ENCODE measurements at places on chromosomes 6 and 20.

GRCh38 chr20:41939659-41940058, 321.5 kb upstream of the CHD6 start:
- no peaks in the 10 kb centered on the region for H3K4me1 ChIP-seq
- H3K4me3 ChIP-seq, result no peak overlapping the region
- no peaks in the 10 kb centered on the region for H3K27me3 ChIP-seq
- DNase-seq, result no peak

- H3K27ac ChIP-seq, result no peak overlapping the region
- H3K36me3 ChIP-seq, result no peaks in the 10 kb centered on the region
- no peak overlapping the region for H3K4me3 ChIP-seq
- no peak for DNase-seq
- no peaks in the 10 kb centered on the region for H3K27me3 ChIP-seq
Observed at GRCh38 chr6:104700371-104701185, 159.1 kb downstream of the HACE1 start.

- peaks cover 20% of the 10 kb centered on the region for H3K4me1 ChIP-seq
- H3K27ac ChIP-seq, result peak overlapping the region; percentile 5
- H3K27me3 ChIP-seq, result no peaks in the 10 kb centered on the region
Observed at GRCh38 chr6:87093199-87093598, 1.7 kb downstream of the CGA start.

DNA sequence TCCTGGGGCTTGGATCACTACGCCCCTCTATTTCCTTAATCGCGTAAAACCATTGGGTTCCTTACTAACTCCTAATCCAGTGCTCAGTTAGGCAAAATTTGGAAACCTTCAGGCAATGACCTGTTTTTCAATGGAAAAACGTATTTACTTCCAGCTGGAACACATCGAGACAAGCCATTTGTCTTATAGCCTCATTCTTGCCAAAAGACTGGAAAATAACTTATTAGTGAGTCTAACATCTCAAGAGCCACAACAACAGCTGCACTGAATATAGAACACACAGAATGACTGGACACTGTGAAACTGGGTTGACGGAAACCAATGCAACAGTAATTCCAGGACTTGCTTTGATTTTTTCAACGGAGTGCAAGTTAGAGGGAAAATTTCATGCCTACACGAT, 125.2 kb upstream of the MAP3K7 start:
- H3K4me3 ChIP-seq, result no peak overlapping the region
- no peaks in the 10 kb centered on the region for H3K4me1 ChIP-seq
- no peaks in the 10 kb centered on the region for H3K27me3 ChIP-seq
- no peak overlapping the region for H3K27ac ChIP-seq
- no peaks in the 10 kb centered on the region for H3K36me3 ChIP-seq

GRCh38 chr6:127305741-127306140, 37.7 kb downstream of the ECHDC1 start:
- H3K27me3 ChIP-seq, result no peaks in the 10 kb centered on the region
- DNase-seq, result no peak
- 0 out of 2 replicates have a peak, but pooled peaks cover 17% of the 10 kb centered on the region for H3K36me3 ChIP-seq
- no peak overlapping the region for H3K4me3 ChIP-seq

DNA sequence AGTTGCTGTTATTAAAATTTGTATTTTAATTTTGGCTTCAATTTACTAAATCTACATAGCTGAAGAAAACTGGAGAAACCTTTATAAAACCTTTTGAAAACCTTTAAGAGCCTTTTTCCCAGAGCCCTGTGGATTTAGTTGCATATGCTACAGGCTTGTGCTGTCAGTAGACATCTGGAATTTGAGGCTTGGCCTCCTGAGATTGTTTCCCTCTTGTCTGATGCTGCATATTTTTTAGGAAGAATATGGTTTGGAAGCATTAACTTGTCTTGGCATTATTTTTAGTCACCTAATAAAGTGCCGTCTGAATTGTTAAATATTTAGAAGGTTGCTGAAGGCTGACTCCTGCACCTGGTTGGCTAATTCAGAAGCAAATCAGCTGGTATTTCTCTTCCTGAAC, 369.4 kb downstream of the UTRN start:
- no peak overlapping the region for H3K27ac ChIP-seq
- no peak overlapping the region for H3K4me3 ChIP-seq
- no peak for DNase-seq

DNA sequence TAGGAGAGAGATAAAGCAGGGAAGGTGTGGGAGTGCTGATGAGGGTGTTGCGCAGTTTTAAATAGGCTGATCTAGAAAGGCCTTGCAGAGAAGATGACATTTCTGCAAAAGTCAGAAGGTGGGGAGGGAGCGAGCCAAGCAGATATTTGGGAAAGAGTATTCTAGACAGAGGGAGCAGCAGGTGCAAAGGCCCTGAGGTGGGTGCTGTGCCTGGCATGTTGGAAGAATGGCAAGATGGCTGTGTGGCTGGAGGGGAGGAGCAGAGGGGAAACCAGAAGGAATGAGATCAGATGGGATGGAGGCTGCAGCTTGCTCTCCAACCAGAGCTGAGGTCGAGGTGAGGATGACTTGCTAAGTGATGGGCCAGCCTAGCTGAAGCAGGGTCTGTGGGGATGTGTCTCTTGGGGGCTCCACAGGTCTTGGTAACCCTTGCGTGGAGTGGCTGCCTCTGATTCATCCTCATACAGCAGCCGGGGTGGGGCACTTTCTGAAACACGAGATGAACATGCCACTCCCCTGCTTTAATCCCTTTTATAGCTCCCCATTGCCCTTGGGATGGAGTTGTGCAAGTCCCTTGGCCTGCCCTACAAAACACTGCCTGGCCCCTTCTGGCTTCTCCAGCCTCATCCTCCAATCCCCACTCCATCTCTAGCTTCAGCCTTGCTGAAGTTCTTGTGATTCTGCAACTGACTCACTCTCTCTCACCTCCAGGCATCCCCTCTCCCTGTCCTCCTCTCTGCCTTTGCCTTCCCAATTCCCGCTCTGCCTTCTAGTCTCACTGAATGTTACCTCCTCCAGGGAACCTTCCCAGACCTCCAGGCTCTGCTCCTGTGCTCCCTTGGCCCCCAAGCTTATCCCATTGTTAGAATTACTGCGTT, 94.1 kb downstream of the CDH22 start:
- H3K4me1 ChIP-seq, result no peaks in the 10 kb centered on the region
- no peak overlapping the region for H3K27ac ChIP-seq
- DNase-seq, result no peak
- H3K36me3 ChIP-seq, result no peaks in the 10 kb centered on the region
- peaks cover 14% of the 10 kb centered on the region for H3K27me3 ChIP-seq
- no peak overlapping the region for H3K4me3 ChIP-seq

GRCh38 chr6:87742106-87742505, 40.1 kb upstream of the AKIRIN2 start:
- no peak for DNase-seq
- no peaks in the 10 kb centered on the region for H3K27me3 ChIP-seq
- H3K4me1 ChIP-seq, result no peaks in the 10 kb centered on the region

DNA sequence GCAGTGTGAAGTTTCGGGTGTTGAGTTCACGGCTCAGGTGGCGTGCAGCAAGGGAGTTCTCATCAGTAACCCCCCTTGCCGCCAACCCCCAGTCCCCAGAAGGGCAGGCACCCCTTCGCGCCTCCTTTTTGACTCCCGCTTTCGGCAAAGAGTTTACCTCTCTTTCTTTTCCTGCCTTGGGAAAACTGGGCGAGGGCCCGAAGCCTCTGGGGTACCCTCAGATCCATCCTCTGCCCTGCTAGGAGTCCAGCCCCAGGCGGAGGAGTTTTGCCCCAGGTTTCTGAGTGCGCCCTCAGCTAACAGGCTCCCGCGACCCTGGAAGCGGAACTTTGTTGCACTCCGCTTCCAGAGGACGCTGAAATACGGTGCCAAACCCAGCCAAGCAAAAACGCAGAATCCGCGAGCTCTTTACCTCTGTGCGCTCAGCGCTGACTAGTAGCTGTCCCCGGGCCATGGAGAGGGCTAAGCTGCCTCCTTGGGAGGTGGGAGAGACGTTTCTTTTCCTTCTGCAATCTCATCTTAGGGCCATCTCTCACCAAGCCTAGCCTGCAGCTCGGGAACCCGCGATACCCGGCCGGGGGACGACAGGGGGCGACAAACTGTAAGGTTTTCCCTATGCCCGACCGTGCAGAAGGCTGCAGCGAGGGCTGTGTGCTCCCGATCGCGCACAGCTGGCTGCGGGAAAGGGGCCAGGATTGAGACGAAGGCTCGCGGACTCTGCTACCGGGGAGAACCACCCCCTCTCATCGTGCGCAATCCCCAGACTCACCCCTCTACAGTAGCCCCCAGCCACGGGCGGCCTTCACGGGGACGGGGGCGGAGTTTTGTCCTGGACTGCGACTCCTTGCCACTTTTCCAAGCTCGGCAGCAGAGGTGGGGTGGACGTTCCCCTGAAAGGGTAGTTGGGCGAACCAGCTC, 2.7 kb upstream of the PAX1 start:
- peaks cover 13% of the 10 kb centered on the region for H3K27me3 ChIP-seq
- no peaks in the 10 kb centered on the region for H3K36me3 ChIP-seq
- peak overlapping the region; percentile 37 for H3K4me3 ChIP-seq

DNA sequence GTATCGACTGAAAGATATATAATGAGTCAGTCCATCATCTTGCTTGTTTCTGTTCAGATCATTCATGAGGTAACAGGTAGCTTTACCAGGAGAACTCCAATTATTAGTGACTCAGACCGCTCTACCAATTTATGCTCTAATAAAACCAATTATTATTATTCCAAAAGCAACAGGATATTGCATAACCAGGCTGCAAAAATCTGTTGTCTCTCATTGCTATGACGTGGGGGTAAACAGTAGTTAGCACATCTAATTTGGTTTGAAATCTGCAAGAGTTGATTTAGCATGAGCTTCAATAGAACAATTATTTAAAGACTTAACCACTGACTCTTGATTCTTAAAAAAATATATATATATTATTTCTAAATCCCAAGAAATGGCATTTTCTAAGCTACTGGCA, 90.9 kb upstream of the MAP7 start:
- DNase-seq, result no peak
- H3K27me3 ChIP-seq, result no peaks in the 10 kb centered on the region
- peak overlapping the region; percentile 44 for H3K27ac ChIP-seq

DNA sequence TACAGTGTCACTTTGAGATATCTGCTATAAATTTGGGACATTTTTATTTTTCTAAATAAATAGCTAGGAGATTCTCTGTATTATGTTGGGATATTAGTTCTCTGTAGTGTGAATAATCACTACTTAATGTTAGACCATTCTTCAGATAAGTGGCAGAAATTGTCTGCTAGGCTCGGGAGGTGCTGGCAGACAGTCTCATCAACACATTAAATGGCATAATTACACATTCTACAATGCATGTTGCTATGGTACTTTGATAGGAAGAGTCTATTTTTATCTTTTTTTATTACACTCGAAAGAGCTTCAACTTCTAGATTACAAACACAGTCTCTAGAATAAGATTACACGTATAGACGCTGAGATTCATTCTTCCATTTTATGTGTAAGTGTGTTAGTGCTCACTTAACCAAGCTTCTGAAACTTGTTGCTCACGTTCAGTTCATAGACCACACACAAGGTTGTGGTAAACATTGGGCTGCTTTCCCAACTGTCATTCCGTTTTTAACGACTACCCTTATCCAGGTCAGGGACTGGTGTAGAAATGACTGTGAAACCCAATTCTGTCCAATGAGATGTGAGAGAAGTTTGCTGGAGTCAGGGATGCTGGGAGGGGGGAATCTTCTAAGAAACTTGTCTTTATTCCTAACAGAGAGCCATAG, 78.6 kb downstream of the TPBG start:
- no peaks in the 10 kb centered on the region for H3K4me1 ChIP-seq
- no peaks in the 10 kb centered on the region for H3K36me3 ChIP-seq
- no peak overlapping the region for H3K27ac ChIP-seq
- no peak for DNase-seq

DNA sequence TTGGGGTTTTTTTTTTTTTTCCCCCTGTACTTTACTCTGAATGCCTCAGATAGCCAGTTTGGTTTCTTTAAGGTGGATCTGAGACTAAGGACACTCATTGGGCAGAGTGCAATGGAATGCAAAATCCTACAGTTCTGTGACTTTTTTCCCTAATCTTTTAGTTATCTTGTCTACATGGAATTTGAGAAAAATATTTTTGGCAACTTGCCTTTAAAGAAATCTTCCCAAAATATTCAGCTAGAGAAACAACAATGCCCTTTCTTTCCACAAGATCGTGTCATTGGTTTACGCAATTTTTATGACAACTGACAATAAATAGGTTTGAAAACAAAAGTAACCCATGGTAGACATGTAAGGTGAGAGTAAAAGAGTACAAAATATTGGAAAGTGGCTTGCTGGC, 171.7 kb upstream of the LAMP5 start:
- H3K4me3 ChIP-seq, result no peak overlapping the region
- no peaks in the 10 kb centered on the region for H3K36me3 ChIP-seq
- peaks cover 10% of the 10 kb centered on the region for H3K4me1 ChIP-seq
- no peak overlapping the region for H3K27ac ChIP-seq

DNA sequence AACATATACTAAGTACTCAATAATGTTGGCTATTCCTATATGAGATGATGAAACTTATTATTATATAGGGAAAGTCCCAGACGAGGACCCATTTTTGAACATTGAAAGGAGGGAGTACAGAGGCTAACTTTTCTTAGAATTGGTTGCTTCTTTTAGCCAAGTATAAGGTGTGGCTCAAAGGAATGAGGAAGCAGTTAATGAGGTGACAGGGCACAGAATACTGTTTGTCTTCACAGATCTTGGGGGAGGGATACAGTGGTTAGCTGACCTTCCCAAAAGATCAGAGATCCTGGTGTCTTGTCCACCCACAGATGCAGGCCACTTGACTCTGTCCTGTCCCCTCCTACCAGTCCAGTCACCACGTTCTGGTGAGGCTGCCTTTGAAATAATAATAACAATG, 67.8 kb upstream of the EPB41L1 start:
- H3K4me1 ChIP-seq, result peaks cover 18% of the 10 kb centered on the region
- H3K27ac ChIP-seq, result no peak overlapping the region
- no peak overlapping the region for H3K4me3 ChIP-seq
- H3K36me3 ChIP-seq, result no peaks in the 10 kb centered on the region

DNA sequence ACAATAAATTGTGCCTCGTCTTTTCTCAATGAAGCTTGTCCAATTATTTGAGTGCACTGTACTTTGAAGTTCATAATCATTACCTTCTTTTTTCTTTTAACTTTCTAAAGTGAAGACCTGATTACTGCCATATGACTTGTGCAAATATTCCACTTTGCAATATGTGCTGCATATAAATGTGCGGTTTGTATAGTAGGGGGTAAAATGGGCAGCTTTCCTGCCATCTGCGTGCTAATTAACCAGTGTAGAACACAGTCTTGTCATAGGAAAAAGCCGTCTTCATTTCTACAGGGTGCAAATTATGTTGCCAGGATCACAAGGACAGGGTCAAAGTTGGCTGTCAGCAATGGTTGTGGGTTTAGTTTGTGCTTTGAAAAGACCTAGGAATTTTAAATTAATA, 397.0 kb downstream of the NKAIN2 start:
- H3K27ac ChIP-seq, result no peak overlapping the region
- no peak overlapping the region for H3K4me3 ChIP-seq
- H3K4me1 ChIP-seq, result no peaks in the 10 kb centered on the region

DNA sequence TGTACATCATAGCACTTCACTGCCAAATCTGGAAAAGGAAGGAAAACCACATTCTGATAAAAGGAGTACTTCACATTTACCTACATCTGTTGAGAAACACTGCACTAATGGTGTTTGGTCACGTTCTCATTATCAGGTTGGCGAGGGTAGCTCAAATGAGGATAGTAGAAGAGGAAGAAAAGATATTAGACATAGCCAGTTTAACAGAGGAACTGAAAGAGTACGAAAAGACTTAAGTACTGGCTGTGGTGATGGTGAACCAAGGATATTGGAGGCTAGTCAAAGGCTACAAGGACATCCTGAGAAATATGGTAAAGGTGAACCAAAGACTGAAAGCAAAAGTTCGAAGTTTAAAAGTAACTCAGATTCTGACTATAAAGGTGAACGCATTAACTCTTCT, 32.0 kb upstream of the GJA10 start:
- no peak overlapping the region for H3K4me3 ChIP-seq
- H3K4me1 ChIP-seq, result no peaks in the 10 kb centered on the region
- peaks cover 51% of the 10 kb centered on the region for H3K36me3 ChIP-seq
- no peaks in the 10 kb centered on the region for H3K27me3 ChIP-seq
- H3K27ac ChIP-seq, result no peak overlapping the region
